CD4-positive, alpha-beta T cell treated with Interleukin-6 at 100 ng/mL for 8 hours (primary cell): ENCODE measurements at places on chromosomes 2 and 18.

DNA sequence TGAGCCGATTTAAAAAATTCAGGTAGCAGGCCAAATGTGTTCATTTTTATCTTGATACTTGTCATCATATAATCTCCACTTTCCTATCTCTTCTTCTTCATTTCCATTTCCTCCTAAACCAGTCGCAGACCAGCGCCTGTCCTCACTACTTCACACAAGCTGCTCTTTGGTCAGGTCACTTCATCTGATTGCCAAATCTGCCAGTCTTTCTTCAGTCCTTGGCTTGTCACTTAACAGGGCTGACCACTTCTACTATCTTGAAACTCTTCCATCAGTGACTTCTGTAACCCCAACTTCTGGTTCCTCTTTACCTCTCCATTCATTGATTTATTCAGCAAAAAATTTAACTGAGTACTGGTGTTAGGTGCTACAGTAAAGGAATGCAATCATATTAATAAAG is 18.0 kb upstream of the SPRED2 start:
- no peak for DNase-seq

DNA sequence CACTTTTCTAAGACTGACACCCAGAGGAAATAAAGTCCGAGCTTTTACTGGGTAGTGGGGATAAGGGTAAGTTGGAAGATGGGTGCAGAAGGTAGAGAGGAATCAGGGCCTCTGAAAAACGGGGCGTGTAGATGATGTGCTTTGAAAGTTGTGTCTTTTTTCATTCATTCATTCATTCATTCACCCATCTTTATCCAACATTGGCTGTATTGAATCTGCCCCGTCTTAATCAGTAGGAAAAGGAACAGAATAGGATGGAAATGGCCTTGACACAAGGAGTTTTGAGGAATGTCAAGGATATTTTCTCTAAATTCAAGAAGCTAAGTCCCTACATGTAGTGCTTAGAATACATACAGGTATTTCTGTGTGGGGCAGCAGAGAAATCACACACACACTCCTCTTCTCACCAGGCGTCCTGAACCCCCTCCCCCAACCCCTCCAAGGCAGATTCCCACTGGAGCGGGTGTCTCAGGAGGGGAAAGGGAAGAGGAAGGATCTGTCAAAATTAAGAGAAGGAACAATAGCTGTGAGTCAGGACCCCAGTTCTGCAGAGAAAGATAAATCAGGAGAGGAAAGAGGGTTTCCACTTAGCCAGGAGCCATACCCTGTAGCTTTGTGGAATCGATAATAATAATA is 13.9 kb downstream of the DYSF start:
- no peak for DNase-seq

GRCh38 chr18:24837066-24837465 is 376.6 kb downstream of the HRH4 start:
- no peak for DNase-seq

DNA sequence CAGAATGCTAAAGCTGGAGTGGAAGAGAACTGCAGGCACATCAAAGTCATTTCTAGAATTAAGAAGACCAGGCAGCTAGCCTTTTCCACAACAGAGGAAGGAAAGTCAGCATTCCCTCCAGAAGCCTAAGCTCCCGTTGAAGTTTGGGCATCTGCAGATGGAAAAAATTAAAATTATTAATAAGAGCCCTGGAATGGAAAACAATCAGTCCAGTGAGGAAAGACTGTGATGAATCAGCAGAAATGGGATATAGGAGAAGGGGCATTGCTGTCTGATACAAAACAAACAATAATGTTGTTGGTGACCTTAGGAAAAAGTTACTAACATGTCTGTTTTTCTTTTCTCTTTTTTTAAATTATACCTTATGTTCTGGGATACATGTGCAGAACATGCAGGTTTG is 450.7 kb upstream of the SLC14A2 start:
- no peak for DNase-seq

- DNase-seq, result no peak
Observed at GRCh38 chr2:19048593-19049266, 309.7 kb downstream of the OSR1 start.

DNA sequence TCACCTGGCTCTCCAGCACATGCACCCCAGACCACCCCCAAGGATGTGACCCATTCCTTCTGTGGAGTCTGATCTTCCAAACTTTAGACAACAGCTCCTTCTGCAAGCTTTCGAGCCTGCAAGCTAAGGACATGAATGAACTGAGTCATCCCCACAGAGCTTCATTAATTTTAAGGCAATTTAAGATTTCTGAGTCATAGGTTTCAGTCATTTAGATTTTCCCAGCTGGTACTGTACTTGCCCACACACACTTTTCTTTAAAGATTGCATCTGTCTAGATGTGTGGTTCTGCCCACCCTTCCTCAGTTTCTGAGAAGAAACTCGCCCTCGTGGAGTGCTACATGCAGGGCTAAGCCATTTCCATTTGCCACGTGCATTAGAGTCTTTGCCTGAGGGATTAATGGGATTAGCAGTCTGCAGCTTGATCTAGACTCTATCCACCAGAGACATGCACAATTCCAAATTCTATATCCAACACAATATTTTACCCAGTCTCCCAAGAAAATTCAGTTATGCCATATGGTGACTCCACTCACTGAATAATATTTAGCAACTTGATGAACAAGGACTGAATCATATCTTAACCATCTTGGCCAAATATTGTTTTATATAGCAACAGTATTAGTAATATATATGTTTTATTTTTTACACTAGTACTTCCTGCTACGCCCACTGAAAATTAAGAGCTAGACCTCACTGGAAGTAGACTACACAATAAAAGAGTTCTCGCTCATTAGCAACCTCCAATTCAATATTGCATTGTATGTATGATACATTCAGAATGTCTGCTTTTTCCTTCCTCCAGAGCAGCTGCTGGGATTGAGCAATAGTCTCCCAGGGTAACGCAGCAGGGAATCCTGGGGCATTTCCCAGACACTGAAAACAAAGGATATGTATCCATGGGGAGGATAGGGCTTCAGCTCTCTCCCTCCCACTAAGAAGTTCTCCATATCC is 14.3 kb upstream of the TRIB2 start:
- no peak for DNase-seq

DNA sequence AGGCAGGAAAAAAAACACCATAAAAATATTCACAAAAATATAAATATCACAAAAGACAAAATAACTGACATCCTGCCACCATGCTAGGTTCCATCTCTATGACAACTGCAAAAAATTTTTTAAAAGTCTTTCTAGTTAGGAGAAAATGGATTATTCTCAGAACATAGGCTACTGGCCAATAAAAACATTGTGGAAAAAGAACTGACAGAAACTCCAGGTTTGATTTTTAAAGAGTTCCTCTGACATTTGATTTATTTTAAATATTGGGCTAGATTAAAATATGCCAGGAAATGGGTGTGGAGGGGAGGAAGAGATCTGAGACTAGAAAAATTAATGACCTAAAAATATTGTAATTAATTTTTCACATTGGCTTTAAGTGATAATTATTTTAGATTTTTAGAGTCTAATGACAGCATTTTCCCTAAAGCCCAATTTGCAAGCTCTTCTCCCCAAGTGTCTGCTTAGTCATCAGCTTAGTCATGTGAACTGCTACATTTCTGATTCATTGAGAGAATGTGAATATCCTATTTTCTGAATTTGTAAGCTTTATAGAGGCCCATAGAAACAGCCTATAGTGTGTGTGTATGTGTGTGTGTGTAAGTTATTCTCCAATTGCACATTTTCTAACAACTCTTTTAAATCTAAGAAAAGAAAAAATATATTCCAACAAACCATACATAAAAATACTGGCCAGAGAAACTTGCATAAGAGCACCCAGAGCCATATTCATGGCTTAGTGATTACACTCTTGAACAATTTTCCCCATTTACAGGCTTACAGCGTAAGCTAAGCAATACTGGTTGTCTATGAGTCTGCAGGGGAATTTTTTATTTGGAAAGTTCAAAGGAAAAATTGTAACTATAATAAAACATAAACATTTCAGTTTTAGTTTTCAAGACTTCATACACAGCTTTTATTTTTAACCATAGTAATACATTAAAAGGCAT is 48.4 kb downstream of the TMEFF2 start:
- no peak for DNase-seq

DNA sequence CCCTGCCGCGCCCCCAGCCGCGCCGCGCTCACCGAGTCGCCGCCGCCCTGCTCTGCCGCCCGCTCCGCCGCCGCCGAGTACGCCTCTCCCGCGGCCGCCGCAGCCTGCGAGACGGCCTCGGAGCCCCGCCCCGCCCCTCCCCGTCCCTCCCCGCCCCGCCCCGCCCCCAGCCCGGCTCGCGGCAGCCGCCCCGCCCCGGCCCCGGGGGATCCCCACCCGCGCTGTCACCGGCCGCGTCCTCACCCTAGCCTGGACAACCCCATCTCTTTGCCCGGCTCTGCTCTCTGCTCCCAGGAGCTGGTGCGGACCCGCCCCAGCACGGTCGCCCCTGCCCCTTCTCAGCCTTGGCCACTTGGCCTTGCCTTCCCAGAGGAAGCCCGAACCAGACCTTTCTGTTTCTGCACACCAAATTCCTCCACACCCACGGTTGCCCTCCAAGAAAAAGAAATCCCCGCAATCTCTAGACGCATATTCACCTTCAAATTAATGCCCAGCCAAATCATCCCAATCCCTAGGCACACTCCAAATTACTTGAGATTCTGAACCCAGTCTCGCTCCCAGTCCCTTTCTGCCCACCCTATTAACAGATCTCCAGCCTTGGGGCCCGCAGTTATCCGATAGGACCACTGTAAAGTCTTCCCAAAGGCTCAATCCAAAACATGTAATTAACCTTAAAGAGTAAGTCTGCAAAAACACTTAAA is at the start of gene CYRIA:
TSS of gene CYRIA (minus strand) at position 87 of the 701 bp plus-strand sequence. CDS start 77,715 bp downstream, outside the sequence.
- DNase-seq, result peak; percentile 36

- DNase-seq, result no peak
Observed at GRCh38 chr2:241894681-241895426, 25.3 kb downstream of the RTP5 start.

- no peak for DNase-seq
Observed at GRCh38 chr18:23924813-23925212, 89.7 kb upstream of the TTC39C start.

DNA sequence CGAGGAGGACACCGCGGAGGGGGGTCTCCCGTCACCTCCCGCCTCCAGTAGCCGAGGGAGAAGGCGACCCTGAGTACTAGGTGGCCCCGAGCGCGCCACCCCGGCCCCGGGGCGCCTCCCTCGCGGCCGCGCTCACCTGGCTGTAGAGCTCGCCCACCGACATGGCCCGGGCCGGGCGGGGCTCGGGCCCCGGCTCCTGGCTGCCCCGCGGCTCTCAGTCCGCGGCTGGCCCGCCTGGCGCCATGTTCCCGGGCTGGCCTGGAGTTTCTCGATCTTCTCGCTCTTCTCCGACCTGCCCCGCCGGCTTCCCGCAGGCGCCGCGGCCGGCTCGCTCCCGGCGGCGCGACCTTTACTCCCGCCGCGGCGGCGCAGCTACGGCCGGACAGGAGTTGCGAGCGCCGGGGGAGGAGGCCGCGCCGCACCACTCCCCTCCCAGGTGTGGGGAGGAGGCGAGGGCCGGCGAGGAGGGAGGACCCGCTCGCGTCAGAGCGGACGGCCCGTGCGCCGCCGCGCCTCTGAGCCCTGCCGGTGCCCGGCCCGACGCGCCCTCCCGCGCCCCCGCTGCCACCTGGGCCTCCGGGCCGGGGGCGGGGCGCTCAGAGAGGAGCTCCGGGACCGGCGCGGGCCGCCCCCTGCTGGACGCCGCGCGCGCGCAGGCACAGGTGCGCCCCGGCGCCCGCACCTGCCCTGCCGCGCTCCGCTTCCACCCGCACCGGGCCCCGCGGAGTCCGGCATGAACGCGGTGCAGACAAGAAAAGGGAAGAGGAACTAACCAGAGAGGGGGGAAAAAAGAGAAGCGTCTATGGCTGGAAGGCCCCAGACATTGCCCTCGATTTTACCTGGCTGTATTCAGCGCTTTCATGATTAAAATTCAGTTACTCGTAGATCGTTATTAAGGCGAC is at the start of gene MYO5B:
TSS of gene MYO5B (minus strand) at position 517 of the 902 bp plus-strand sequence. CDS start at position 163, 354 bp downstream.
- DNase-seq, result peak; percentile 10

GRCh38 chr2:209977386-209978239 is 24.8 kb upstream of the RPE start:
- DNase-seq, result peak; percentile 32

GRCh38 chr18:73381016-73381698 is 513.4 kb upstream of the NETO1 start:
- no peak for DNase-seq

GRCh38 chr18:58592223-58593214 is 36.4 kb downstream of the ALPK2 start:
- DNase-seq, result no peak

- DNase-seq, result no peak
Observed at GRCh38 chr2:225916692-225917091, 517.2 kb downstream of the NYAP2 start.

GRCh38 chr2:213015387-213016165 is 135.8 kb downstream of the IKZF2 start:
- peak; percentile 10 for DNase-seq

GRCh38 chr2:25050128-25050527 is 8.3 kb downstream of the EFR3B start:
- no peak for DNase-seq

DNA sequence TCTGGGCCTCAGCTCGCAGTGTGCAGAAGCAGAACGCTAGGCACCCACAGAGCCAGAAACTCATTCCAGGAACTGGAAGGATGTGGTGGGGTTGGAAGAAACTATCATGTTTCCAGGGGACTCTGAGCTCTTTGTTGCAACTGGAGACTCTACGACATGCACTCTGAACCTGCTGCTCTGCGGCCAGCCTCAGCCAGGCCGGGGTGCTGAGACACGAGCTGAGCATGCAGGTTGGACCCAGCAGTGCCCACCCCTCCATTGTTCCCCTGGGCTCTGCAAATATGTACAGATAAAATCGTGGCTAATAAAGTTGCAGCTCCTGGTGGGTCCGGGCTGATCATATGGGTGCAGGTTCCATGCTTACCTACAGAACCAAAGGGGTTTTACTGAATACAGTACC is 37.6 kb upstream of the ARL4C start:
- no peak for DNase-seq

GRCh38 chr2:101828257-101828656 is 130.8 kb downstream of the MAP4K4 start:
- peak; percentile 45 for DNase-seq

DNA sequence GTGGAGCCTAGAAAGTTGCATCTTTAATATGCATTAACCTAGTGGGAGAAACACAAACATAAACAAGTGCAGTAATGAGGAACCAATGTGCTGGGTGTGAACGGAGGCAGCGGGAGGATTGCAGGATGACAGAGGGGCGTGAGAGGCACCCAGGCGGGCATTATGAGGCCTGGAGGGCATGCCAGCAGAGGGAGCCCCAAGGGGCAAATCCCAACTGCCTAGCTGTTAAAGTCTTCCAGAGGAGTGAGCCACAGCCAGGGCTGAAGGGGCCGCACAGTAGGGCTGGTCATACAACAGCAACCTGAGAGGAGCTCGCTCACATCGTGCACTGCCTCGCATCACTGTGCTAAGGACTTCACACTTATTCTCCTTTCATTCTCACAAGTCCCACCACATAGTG is 13.3 kb upstream of the PRELID3A start:
- no peak for DNase-seq
